ENCODE measurements at places on chromosomes 7 and 10.

- no peak for DNase-seq
Measured at GRCh38 chr10:661597-662222, 27.8 kb downstream of the DIP2C start.

DNA sequence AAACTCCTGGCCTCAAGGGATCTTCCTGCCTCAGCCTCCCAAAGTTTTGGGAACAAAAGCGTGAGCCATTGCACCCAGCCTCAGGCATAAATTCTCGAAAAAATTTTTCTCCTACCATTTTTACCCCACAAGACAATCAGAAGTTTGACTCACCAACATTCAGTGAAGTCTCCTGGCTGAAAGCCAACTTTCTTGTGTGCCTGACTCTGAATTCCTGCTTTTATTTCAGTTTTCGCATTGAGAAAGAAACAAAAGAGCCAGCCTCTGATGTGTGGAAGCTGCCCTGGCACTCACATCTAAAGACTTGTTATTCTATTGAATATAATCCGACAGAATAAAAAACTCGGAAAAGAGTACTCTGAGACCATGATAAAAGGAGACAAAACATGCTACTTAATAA is 402.9 kb downstream of the MAGI2 start:
- no peak for DNase-seq

- no peak for DNase-seq
Measured at GRCh38 chr7:27652518-27652917, 10.2 kb downstream of the HIBADH start.

DNA sequence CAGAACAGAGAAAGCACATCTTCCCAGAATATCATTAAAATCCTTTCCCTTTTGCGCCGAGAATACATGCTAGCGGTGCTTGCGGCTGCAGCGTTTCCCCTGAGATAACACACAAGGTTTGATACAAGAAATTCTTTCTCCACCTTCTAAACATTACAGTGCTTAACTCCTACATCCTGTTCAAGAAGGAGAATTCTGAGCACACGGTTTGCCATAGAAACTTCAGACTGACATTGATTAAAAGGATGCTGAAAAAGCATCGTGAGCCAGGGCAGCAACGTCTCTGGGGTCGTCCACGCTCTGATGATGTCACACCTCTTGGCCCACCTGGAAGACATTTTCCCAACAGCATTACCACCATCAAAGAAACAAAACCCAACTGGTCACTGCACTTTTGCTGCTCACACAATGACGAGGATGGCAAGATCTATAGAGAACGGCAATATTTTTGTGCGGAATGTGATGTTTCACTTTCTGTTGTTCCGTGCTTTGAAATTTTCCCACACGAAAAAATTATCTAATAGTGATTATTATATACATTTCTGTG is 27.0 kb upstream of the PRSS1 start:
- DNase-seq, result no peak

DNA sequence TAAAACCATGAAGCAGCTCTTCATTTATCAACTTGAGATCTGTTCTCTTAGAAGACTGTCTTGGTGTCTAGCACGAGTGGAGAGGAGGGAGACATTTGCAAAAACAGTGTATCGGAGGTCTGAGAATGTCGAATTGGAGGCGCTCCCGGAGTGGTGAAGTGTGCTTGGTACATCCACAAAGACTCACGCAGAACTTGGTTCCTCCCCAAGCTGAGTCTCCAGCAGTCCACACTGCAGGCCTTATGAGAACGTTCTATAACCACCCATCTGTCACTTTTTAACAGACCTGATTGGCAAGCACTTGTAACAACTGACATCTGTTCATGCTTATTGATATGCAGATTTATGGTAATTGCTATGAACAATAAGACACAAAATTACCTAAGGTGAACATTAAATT is 261.6 kb downstream of the CELF2 start:
- DNase-seq, result no peak

GRCh38 chr7:1284743-1285458 is 52.2 kb downstream of the UNCX start:
- no peak for DNase-seq

- DNase-seq, result no peak
Measured at GRCh38 chr7:121459148-121459547, 63.0 kb upstream of the FAM3C start.

- DNase-seq, result no peak
Measured at GRCh38 chr10:85026878-85027467, 698.6 kb downstream of the CCSER2 start.

DNA sequence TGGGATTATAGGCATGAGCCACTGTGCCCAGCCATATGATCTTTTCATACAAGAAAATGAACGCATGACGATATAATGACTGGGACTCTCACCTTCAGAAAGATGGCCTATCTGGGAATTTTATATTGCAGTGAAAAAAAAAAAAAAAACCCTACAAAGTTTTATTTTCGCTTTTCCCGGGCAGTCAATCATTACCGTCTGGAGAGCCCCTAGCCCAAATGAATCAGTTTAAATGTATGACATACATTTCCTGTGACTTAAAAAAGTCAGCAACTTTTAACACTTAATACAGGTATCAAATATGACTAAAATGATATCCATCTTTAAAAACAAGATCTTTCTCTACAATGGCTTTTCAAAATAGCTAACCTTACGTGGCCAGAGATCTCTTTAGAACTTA is 48.2 kb upstream of the NMT2 start:
- DNase-seq, result no peak

GRCh38 chr10:19577381-19577780 is 238.9 kb upstream of the PLXDC2 start:
- no peak for DNase-seq

DNA sequence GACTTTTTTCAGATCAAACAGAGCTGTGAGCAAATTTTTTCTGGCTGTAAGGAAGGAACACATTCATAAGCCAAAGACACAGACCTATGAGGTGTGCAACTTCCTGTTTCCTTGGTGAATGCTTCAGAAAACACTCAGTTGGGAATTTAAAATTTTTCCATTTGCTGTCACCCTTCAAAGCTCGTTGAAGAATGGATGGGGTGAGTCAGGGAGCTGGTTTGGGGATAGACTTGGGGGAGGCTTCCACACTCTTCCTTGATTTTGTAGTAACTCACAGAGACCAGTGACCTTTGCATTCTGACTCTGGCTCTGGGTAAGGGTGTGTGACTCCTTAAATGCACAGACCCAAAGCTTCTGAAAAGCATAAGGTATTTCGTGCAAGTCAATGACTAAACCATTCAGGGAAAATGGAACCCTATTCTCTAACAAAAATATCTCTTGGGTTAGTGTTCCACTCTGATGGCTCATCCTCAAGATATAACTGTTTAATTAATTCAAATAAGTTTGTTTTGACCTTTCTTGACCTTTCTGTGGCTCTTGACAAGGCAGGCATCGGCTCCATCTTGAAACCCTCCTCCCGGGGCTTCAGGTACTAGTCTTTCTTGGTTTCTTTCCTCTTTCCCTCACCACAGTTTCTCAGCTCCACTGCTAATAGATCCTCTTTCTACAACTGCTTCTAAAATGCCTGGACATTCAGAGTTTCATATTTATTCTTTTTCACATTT is 227.8 kb upstream of the INHBA start:
- DNase-seq, result no peak

DNA sequence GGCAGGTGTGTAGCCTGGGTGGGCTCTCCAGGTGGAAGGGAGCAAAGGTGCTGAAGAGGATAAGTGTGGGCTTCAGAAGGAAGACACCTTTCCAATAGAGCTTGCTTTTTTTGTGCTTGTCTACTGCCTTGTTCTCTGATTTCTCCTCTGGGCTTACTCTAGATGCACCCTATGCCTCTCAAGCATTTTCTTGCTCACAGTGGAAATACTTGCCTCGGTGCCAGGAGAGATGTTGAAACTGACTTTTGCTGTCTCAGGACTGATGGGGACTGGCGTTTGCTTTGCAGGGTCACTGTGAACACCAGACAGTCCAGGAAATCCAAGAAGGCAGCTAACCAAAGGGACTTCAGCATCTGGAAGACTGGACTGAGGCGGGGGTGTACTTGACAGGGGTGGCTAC is 187.9 kb downstream of the SNX10 start:
- no peak for DNase-seq

DNA sequence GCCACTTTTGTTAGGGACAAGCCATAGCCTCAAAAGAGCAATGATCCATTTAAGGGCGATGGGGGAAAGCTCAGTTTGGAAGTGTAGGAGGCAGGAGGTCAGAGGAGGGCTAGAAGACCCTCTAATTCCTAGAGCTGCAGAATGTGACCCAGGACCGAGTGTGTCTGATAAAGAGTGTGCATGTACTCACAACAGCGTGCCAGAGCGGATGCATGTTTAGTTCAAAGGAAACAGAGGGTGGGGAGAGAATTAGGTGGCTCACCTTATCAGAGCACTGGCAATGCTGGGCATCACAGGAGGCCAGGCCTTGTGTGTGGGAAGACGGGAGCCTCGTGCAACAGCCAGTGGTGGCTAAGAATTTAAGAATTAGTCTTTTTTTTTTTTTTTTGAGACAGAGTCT is 133.9 kb upstream of the COBL start:
- no peak for DNase-seq

DNA sequence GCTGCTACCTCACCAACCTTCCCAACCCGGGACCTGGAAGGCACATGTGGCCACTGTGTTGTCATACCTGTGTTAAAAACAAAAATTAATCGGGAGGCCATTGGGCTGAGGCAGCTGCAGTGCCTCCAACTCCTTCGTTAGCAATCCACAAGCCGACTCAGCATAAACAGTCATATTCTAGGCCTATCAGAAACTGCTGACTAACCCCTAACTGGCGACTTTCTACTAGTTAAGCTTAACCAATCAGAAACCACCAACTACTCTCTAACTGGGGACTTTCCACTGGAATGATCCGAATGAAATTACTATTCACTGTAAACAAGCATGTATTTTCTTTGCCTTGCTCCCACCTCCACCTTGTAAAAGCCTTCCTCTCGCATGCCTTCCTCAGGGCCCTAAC is 14.1 kb upstream of the TMEM72 start:
- no peak for DNase-seq

DNA sequence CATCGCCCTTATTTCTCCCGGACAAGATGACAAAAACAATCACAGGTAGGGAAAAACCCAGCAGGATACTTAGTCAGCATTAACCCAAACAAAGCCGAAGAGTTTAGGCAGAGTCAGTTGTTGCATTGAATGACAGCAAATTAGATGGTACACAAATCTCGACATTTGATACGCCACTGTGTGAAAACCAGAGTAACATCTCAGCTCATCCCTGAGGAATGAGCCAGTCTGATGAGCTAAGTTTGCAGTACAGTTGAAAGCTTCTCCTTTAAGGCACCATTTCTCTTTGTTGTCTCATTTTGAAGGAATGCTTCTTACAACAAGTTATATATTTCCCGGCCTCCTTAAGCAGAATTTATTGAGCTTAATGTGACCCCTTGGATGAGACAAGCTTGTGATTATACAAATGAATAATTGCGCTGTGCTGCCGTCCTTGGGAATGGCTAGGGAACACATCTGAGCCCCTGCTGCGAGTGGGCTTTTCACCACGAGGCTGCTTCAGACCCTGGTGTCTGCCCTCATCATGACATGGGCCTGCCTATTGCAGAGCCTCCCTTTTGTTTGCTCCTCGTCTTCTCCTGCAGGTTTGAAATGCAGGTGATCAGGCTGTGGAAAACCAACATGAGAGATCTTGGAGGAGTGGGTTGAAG is 137.3 kb downstream of the CELF2 start:
- no peak for DNase-seq

GRCh38 chr10:61332581-61332980 is 120.6 kb downstream of the TMEM26 start:
- DNase-seq, result no peak

- no peak for DNase-seq
Measured at GRCh38 chr7:108102671-108103312, 27.4 kb downstream of the LAMB4 start.

- DNase-seq, result no peak
Measured at GRCh38 chr7:127678337-127678736, 26.3 kb downstream of the SND1 start.

DNA sequence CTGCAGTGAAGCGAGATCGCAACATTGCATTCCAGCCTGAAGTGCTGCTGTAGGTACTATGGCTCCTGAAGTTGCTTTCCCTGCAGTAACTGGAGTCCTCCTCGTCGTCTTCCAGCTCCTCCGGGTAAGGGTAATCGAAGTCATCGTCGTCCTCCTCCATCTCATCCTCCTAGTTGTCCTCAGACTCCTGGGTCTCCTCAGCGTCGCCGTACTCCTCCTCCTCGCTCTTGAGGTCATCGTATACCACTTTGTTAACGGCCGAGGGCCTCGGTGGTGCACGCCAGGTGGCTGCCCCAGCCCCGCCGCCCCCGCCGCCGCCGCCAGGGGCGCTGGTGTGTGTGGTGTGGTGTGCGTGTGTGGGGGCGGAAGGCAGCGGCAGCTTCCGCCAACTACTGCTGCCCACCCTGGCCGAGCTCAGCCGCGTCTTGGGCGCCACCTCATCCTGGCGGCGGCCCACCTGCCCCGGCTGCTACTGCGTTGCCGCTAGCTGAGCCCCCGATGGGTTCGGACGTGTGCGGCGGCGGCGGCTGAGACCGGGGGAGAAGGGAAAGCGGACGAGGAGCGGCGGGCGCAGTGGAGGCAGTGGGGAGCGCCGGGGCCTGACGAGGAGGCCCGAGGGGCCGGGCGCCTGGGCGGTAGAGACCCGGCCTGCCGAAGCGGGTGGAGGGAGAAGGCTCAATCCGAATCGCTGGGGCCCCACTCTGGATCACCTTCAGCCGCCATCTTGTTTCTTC is 11.8 kb upstream of the ACBD5 start:
- peak; percentile 85 for DNase-seq

GRCh38 chr7:593324-594115 is 73.9 kb upstream of the PDGFA start:
- DNase-seq, result no peak

DNA sequence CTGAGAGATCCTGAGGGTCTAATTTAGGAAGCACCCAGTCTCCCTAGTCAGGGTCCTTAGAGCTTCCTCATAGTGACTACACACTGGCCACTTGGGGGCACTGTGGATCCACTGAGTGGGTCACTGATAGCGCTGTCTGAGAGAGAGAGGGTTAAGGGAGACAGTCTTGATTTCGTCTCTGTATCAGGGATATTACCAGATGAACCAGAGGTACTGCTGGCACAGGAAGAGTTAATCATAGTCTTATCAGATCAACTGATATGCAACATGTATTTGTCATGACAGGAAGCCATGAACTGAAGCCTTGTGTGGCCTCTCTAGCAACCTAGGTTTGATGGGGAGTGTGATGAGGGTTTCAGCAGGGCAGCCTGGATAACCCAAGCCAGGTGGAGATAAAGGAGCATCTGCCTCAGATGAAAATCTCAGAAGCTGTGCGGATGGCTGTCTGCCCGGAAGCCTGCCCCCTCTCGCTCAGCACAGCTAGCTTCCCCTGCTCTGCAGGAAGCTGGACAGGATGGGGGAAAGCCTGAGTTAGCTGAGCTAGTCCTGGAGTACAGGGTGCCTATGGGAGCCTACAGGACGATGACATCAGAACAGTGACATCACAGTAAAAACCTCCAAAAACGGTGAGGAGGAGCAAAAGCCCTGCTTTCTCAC is 214.0 kb upstream of the PRSS1 start:
- DNase-seq, result peak; percentile 48

- DNase-seq, result no peak
Measured at GRCh38 chr10:60253484-60253883, 136.2 kb downstream of the ANK3 start.

DNA sequence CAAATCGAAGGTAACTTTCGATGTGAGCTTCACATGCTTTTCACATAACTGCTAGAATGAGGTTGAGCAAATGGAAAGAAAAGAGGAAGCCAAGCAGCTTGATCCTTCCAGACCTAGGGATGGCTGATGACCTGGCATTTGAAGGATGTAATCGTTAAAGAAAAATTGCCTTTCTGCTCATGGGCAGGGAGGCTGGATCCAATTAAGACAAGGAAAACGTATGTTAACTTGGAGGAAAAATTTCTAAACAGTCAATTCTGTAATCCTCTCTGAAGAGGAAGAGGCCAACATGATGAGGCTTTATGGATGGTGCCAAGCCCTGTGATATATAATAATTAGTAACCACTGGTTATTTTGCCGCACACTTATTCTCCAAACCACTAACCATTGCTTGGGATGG is 12.5 kb downstream of the GRK5 start:
- no peak for DNase-seq

All from GM19239 (cell line).